ENCODE measurements at places on chromosomes 11 and 22.

- peak; percentile 63 for DNase-seq
Measured at GRCh38 chr11:44568658-44569473, 3.4 kb downstream of the CD82 start.

- no peak for DNase-seq
Measured at GRCh38 chr11:22787551-22788162, 41.9 kb downstream of the SVIP start.

DNA sequence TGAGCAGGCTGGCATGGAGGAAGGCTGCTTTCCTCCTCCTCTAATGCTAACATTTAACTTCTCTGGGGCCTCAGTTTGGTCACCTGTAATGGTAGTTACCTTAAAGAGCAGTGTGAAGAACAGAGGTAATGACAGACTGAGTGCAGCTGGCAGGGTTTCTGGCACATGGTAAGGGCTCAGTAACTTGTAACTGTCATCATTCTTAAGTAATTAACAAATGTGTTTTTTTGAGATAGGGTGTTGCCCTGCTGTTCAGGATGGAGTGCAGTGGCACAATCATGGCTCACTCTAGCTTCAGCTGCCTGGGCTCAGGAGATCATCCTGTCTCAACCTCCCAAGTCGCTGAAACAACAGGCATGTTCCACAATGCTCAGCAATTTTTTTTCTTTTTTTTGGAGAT is 242.0 kb upstream of the SYN3 start:
- DNase-seq, result no peak

DNA sequence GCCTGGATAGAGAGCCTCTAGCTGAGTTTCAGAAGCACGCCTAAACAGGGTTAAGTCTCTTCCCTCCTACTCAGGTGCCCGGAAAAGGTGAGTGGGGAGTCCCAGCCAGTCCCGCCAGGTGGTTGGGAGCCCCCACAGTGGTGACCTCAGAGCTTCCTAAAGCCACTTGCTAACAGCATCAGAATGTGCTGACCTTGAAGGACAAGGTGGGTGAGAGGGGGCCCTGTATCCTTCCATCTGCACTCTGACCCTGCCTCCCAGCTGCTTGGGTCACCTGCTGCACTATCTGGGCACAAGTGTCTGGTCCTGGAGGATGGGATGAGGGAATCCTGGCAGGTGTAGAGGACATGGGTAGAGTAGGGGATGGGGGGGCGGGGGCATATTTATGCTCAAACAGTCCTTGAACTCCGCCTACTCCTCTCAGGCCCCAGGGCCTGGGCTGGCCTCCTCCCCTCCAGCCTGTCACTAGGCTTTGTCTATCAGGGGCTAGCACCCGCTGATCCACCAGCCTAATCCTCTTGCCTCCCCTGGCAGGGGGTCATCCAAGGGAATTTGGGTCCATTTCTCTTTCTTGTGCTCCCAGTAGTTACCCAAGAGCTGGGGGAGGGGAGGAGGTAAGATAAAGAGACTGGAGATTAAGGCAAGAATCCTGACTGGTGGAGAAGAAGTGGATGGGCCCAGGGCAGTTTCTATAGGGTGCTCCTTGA is 3.4 kb downstream of the USP2 start:
- DNase-seq, result no peak

- DNase-seq, result no peak
Measured at GRCh38 chr11:55732936-55733335, 40.3 kb upstream of the OR5D13 start.

GRCh38 chr11:119584193-119585042 is 144.6 kb downstream of the NECTIN1 start:
- no peak for DNase-seq

GRCh38 chr11:18452927-18453326 is 2.7 kb upstream of the LDHAL6A start:
- DNase-seq, result no peak

DNA sequence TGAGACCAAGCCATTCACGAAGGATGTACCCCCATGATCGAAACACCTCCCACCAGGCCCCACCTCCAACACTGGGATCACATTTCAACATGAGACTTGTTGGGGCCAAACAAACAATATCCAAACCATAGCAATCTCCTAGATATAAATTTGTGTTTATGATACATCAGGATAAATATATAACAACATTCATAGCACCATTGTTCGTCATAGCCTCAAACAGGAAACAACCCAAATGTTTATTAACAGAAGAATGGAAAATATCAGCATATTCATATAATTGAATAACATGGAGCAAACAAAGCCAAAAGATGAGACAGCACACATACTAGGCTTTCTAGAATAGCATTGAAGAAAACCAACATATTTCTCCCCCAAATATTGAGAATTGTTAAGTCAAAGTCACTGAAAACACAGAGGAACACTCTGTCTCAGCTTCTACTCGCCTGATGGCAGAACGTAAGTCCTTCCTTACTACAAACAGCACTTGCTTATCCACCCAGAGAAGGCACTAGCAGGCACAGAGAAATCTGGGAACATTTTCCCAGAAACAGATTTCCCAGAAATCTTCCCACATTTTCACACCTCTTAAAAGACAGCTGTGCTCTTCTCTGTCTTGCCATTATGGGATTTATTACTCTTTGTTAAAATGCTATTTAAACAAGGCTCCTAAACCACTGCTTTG is 8.1 kb upstream of the GDPD4 start:
- no peak for DNase-seq

- no peak for DNase-seq
Measured at GRCh38 chr22:36934418-36935312, 21.2 kb downstream of the CSF2RB start.

GRCh38 chr11:123344790-123345357 is 85.2 kb upstream of the GRAMD1B start:
- no peak for DNase-seq

- no peak for DNase-seq
Measured at GRCh38 chr11:66066751-66067150, 3.3 kb upstream of the PACS1 start.

GRCh38 chr11:35683728-35684339 is 21.3 kb downstream of the TRIM44 start:
- DNase-seq, result no peak
